ENCODE measurements at places on chromosomes 12 and 14.

DNA sequence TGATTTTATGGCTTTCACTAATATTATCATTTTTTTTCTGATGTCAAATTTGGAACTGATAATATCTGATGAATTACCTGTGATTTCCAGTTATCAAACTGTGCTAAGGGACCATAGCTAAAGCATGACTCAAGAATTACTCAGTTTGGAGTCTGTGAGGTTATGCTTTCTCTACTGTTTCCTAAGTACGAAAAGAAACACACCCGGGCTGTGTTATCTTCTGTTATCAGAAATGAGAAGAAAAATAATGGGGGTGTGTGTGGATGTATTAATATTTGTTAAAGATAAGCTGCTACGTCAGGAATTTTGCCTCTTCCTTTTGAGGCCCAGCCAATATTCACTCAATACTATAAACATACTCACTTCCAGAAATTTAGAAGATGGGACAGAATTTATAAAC is 1401.9 kb upstream of the FLRT2 start:
- DNase-seq: no peak

- DNase-seq: no peak
Measured at GRCh38 chr12:130953771-130954543, at the start of gene ADGRD1. Gene ADGRD1 (plus strand): TSS chr12:130953907. CDS start chr12:130954466, 559 bp downstream.

DNA sequence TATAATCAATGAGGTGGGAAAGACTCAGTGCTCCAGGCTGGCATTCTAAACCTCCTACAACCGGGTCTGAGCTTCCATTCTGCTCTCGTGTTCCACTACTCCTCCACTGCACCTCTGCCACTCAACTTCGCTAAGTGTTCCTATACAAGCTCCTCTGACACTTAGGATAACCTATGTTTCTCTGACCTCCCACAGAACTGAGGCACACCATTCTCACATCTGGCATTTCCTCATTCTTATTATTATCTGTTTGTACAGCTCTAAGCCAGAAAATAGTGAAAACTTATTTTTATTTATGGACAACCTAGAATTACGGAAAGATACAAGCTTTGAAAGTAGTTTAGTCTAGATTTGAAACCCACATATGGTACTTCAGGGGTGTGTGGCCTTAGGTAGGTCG is 127.0 kb downstream of the MED13L start:
- DNase-seq: no peak

DNA sequence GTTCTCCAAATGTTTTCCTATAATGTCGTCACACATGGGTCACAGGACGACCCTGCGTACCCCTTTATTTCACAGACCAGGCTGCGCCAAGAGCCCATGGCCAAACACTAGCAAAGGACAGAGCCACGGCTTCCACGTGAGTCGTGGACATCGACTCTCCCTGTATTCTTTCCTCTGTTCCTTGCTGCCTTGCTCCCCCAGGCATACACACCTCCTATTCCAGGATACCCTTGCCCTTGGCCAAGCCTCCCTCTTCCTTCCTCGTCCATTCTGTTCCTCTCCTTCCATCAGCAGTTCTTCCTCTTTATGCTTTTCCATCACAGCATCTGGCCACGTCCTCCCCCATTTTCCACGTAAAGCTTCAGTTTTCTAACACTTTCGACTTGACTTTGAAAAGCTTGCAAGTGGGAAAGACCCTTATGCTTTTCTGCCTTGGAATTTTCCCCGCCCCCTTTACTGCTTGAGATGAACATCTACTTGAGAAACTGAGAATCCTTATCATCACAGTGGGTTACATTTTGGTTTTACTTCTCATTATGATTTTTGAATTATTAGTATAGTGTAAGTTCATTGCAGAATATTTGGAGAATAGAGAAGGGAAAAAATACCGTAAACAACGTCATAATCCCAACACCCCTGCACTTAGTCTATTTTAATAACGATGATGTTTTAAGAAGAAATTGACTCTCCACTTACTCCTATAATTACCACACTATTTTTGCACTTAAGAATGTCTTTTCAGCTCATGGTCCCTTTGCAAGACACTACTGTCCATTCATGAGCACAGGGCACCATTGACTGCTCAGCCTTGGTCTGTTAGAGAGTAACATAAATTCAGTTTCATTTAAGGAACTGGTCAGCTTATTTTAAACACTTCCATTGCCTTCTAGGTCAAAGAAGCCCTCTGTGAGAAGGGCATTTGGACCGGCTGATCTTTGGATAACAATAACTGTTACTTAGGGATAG is 15.8 kb upstream of the NINJ2 start:
- no peak for DNase-seq

GRCh38 chr12:46553911-46554310 is 181.3 kb upstream of the SLC38A2 start:
- DNase-seq: no peak

DNA sequence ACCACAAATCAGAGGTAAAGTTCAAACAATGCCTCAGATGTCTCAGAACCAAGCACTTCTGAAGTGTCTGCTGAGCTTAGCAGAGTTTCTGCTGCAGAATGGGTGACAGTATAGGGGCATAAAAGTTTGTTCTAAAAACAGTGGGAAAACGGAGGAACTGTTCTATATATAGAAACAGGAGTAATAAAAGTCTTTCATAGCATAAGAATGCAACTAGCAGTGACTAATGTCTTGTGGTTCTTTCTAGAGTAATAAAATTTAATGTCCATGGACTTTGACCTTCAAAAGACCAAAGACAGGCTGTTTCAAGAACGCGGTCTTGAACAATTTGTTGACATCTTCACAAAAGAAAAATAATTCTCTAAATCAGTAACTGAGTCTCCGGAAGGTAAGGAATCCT is 107.5 kb upstream of the FAR2 start:
- no peak for DNase-seq

GRCh38 chr14:79573486-79573885 is 637.8 kb downstream of the DIO2 start:
- DNase-seq: no peak

GRCh38 chr12:104951759-104952509 is 6.2 kb downstream of the SLC41A2 start:
- DNase-seq: no peak

GRCh38 chr12:95214466-95214865 is 2.8 kb downstream of the FGD6 start:
- no peak for DNase-seq

DNA sequence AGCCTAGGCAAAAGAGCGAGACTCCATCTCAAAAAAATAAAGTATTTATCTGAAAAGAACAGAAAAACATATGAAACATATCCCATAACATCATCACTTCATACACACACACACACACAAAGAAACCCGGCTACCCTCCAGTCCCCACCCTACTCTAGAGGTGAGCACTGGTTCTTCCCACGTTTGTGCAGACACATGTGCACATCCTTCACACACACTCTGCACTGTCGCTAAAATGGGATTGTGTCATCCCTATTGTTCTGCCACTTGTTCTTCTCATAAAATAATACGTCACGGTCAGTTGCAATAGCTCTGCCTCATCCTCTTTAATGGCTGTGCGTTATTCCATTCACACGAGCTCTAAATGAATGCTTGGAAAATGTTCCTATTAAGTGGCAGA is 85.9 kb upstream of the ANO2 start:
- DNase-seq: no peak

DNA sequence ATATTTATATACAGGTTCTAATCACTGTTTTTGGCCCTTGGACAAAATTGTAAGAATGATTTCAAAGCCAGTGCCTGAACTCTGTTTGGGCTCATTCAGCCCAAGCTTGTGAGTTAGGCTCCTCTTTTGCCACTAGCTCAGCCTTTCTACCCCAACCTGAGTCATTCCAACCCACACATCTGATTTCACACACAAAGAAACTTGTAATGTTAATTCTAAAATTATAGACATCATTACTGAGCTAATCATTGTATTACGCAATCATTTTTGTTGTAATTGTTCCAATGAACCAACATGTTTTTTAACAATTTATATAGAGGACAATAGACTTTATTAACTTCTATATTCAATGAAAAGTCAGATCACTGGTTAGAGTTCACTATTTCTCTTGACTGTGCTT is 441.1 kb downstream of the ETNK1 start:
- DNase-seq: no peak

- DNase-seq: no peak
Measured at GRCh38 chr12:23880988-23881387, 68.5 kb downstream of the SOX5 start.
